ENCODE measurements at places on chromosomes 6 and 20.

- no peak for DNase-seq
Observed at GRCh38 chr6:74250161-74250818, 554.3 kb downstream of the CD109 start.

DNA sequence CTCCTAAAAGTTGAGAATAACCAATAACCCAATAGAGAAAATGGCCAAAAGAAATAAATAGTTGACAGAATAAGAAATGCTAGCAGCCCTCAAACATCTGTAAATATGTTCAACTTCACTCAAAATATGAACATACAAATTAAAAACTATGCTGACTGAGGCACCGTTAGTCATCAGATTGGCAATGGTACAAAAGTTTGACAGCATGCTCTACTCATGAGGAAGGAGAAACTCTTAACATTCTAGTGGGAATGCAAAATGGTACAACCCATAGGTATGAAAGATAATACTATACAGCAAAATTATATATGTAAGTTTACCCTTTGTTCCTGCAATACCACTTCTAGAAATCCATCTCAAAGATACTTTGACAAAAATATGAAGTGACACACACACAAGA is 1.6 kb upstream of the ZSCAN12 start:
- DNase-seq: no peak

- no peak for DNase-seq
Observed at GRCh38 chr20:56664796-56665195, 35.7 kb downstream of the TFAP2C start.

DNA sequence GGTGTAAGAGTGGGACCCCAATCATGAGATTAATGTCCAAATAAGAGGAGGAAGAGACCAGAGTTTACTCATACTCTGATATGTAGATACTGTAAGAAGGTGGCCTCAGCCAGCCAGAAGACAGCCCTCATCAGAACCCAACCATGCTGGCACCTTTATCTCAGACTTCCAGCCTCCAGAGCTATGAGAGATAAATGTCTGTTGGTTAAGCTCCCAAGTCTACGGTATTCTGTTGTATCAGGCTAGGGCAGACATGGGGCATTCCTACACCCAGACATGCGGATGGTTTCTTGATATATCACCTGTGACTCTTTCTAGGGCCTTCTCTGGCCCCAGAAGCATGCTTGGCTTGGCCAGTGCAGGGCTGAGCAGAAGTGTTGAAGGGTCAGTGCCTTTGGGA is 247.4 kb upstream of the RIN2 start:
- DNase-seq: no peak

GRCh38 chr20:2767768-2768631 is 32.4 kb downstream of the CPXM1 start:
- DNase-seq: no peak

DNA sequence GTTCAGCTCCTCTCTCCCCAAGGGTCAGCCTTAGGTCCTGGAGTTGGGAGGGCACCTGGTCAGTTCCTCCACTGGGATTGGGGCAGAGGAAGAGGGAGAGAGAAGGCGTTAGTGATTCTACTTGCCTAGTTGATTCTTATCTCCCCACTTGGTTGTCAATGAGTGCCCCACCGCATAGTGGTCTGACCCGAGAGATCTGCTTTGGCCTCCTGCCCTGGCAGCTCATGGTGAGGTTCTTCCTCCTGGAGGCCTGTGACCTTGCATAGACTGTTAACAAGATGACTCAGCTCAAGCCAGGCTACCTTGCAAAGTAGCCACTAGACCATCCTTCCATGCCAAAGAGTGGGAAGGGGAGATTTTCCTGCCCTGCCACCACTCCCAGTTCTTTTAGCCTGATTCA is 160.6 kb downstream of the TMEM200A start:
- DNase-seq: no peak

Data from naive thymus-derived CD8-positive, alpha-beta T cell (primary cell).